ENCODE measurements at places on chromosomes 11 and 22. TPM values are rescaled to one million over a fixed set of nuclear protein-coding genes. Genes with fewer than 3 reads are reported as not detected.

Gene CYP2D6
- 0.46 TPM for total RNA-seq

- DNase-seq: no peak
Measured at GRCh38 chr22:44807232-44807631, 54.9 kb downstream of the ARHGAP8 start.

DNA sequence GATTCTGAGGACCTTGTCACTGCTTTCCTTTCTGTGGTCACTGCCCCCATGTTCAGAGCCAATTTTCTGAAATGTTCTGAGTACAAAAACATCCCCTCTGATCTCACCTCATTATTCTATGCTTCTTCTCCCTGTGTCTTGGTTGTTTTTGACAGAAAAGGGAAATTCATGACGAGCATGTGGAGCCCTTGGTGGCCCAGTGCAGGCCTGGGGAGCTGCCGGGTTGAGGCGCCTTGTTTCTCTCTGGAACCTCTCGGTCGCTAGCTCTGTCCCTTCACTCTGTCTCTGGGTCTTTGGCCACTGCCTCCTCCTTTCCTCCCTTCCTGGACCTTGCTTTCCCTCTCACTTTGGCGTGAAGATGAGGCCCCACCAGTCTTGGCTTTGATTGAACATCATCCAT, 63.0 kb upstream of the THY1 start:
- no peak for DNase-seq

- DNase-seq: no peak
Measured at GRCh38 chr11:69160296-69161116, 4.8 kb downstream of the SMIM38 start.

- no peak for DNase-seq
Measured at GRCh38 chr11:17683377-17684161, 35.8 kb upstream of the MYOD1 start.

DNA sequence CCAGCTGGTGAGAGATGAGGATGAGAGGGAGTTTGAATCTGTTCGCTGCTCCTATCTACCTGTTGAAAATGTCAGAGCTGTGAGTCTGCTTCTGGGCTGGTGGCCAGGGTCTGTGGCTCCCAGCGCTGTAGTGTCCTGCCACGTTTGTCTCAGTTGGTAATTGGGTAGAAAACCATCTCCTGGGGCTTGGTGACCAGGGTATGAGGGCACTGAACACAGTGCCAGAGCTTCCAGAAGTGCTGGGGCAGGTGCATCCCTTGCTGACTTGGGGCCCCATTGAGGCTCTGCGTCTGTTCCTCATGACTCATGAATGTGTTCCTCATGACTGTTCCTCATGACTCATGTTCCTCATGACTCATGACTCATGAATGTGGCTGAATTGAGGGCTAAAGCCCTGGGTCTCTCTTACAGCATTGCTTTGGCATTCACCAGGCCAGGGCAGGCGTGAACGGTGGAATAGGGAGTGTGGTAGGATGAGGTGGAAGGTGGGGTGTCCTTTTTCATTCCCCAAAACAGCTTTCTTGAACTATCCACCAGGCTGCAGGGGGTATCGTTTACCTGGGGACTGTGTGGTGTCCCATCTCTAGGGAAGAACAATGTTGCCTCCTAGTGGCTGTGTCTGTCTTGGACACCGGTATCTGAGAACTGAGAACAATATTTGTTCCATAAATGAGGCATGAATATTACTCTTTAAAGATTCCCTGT, 139.5 kb downstream of the COMMD9 start:
- DNase-seq: peak; percentile 43

All from pancreas (tissue), 10 donors.